CD4-positive, alpha-beta memory T cell (primary cell): ENCODE measurements at places on chromosomes 5 and 9. TPM values are rescaled to one million over a fixed set of nuclear protein-coding genes. Genes with fewer than 3 reads are reported as not detected.

PAEP gene
- total RNA-seq: not detected

HEMGN gene
- 2.3 TPM for total RNA-seq

SLC25A2 gene
- 0.38 TPM for total RNA-seq

ADAMTS12 gene
- 0.17 TPM for total RNA-seq

PTCH1 gene
- total RNA-seq: 18.8 TPM

HACD4 gene
- total RNA-seq: 16.0 TPM

FAM169A gene
- total RNA-seq: 17.1 TPM

SLC45A2 gene
- not detected for total RNA-seq

SWI5 gene
- total RNA-seq: 14.9 TPM

CAPSL gene
- not detected for total RNA-seq

CER1 gene
- total RNA-seq: not detected
